Activated naive CD4-positive, alpha-beta T cell (primary cell): ENCODE measurements at places on chromosomes 5 and 9.

- DNase-seq: no peak
These were observed 22.3 kb downstream of the CAAP1 start for GRCh38 chr9:26870292-26870691.

DNA sequence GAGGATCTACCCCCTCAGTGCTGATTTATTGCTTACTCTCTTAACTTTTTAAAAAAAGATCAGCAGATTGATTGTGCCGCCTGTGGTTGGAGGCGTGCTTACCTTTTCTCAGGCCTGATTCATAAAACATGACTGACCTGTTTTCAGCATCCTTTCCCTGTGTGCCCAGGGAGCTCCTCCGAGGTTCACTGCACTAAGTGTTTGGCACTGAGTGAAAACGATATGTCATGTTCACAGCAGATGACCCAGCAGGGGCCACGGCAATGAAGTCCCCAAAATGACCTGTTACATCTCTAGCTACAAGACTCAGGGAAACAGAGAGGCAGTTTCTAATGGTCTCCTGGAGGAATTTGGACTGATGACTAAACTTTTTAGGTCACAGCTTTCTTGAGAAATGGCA lies 69.9 kb downstream of the INSYN2B start:
- no peak for DNase-seq

- DNase-seq: no peak
These were observed 24.0 kb downstream of the GFPT2 start for GRCh38 chr5:180329138-180329435.

GRCh38 chr5:107361945-107362344 lies 308.8 kb downstream of the EFNA5 start:
- DNase-seq: no peak

GRCh38 chr5:103669615-103670014 lies 107.0 kb upstream of the NUDT12 start:
- no peak for DNase-seq

GRCh38 chr5:56478062-56478461 lies 244.9 kb upstream of the ANKRD55 start:
- DNase-seq: no peak

DNA sequence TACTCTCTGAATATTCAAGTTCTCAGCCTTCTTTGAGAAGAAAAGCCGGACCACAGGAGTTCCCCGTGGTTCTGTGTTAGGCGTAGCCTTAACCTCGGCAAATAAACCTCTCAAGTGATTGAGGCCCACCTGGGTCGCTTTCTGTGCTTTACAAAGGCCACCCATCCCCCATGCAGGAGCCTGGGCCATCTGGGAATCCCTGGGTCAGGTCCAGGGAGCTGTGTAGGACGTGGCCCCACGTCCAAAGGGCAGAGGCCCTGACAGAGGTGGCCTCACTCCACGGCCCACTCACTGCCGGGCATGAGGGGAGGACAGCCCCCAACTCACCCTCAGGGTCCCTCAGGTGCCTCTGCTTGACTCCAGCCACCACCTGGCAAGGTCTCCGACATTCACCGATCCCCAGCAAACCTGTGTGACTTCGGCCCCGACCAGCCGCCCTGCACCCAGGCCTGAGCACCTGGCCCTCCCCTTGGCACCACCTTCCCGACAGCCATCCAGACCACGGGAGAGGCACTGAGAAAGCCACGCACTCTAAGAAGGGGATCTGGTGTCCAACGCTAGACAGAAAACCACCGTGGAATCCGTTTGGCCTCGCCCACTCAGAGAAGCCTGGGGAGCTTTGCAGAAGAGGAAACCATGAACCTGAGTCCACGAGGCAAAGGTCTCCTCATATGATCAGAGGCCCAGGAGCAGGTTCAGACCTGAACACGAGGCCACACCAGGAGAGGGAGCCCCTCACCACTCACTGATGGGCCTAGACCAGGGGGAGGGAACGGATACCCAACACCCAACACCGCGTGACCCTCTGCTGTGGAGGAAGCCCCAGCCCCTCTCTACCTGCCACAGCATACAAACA lies 4.5 kb downstream of the SLC12A7 start:
- DNase-seq: no peak

GRCh38 chr5:32193591-32193990 lies 19.5 kb upstream of the GOLPH3 start:
- DNase-seq: no peak

- DNase-seq: no peak
These were observed 21.8 kb downstream of the ZFR start for GRCh38 chr5:32422697-32423096.

DNA sequence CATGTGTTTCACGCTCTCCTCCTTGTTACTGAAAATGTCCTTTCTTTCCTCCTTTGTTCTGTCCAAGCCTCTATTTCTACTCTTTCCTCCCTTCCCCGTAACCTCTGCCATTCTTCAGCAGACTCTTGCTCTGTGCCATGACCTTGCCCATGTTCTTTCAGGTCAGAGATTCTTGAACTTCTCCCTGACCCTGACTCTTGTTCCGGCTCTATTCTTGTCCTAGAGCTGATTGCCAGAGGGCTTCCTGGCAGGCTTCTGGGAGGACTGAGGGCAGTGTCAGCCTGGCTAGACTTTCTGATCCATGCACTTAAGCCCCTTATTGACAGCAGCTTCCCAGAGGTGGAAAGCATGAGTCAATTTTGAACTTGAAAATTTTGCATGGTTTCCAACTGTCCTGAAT lies 174.2 kb downstream of the TMEM161B start:
- no peak for DNase-seq

- no peak for DNase-seq
These were observed 75.3 kb upstream of the TBCA start for GRCh38 chr5:77851176-77852067.

DNA sequence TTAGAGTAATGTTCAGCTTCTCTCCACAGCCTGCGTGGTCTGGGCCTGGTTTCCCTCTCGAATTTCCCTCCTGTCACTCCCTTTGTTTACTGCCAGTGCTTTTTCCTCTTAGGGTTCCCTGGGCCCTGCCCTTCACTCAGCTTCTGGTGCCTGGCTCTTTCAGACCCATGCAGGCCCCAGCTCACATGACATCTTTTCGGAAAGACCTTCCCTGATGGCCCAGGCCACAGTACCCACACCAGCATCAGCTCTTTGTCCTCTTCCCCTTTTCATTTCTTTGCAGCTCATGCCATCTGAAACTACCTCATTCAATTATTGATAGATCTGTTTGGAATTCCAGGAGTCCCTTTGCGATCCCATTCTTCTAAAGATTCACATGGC lies 68.1 kb upstream of the ABL1 start:
- DNase-seq: no peak

DNA sequence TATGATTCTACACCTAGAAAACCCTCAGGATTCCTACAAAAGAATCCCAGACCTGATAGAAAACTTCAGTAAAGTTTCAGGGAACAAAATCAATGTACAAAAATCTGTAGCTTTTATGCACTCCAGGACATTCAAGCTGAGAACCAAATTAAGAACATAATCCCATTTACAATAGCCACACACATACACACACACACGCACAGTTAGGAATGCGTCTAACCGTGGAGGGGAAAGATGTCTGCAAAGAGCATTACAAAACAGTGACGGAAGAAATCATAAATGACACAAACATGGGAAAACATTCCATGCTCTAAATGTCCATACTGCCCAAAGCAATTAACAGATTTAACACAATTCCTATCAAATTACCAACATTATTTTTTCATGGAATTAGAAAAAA lies 51.4 kb upstream of the CAST start:
- DNase-seq: no peak
